ENCODE measurements at places on chromosomes 4 and X.

DNA sequence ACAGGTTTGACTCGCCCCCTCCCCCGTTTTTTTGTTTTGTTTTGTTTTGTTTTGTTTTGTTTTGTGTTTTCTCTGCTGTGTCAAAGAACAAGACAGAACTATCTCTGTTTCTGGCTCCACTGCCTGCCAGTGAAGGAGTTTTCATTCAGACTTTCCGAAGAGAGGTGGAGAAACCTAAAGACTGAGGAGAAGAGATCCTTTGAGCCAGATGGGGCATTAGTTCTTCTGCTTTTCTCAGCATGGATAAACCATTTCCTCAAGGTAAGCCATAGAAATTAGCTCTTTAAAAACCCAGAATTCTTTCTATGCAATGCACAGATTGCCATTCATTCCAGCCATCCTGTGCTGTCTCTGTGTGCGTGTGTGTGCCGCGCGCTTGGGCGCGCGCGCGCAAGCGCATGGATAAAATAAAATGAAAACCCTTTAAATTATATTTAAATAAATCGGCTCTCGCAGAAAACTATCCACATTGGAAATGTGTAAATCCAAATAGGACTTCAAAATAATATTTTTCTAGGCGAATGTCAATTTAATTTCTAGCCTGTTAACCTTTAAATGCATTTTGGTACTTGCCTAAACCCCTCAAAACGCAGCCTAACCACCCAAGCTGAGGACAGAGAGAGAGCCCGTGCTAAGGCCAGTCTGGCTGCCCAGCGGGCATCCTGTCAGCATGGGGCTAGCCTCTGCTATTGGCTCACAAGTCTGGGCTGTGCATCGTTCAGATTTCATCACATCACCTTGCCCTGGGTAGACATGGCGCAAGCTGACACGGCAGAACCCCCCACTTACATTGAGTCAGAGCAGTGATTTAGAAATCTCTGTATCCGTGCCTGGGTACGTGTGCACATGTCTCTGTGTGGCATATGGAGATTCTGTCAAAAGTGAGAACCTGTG lies 113.0 kb upstream of the VAMP7 start:
- DNase-seq, result no peak

GRCh38 chrX:49919617-49920016 lies 2.8 kb upstream of the CLCN5 start:
- peak; percentile 10 for DNase-seq

DNA sequence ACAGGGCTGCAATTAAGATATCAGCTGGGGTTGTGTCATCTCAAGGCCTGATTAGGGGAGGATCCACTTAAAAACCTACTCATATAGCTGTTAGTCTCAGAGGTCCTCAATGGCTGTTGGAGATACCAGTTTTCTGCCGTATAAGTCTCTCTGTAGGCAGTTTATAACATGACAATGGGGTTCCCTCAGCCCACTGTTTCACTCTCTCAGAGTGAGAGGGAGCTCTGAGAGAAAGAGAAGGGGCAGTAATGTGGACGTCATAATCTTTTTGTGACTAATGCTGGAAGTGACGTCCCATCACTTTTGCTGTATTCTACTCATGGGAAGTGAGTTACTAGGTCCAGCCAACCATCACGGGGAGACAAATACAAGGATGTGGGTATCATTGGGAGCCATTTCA lies 70.3 kb downstream of the STIM2 start:
- no peak for DNase-seq

DNA sequence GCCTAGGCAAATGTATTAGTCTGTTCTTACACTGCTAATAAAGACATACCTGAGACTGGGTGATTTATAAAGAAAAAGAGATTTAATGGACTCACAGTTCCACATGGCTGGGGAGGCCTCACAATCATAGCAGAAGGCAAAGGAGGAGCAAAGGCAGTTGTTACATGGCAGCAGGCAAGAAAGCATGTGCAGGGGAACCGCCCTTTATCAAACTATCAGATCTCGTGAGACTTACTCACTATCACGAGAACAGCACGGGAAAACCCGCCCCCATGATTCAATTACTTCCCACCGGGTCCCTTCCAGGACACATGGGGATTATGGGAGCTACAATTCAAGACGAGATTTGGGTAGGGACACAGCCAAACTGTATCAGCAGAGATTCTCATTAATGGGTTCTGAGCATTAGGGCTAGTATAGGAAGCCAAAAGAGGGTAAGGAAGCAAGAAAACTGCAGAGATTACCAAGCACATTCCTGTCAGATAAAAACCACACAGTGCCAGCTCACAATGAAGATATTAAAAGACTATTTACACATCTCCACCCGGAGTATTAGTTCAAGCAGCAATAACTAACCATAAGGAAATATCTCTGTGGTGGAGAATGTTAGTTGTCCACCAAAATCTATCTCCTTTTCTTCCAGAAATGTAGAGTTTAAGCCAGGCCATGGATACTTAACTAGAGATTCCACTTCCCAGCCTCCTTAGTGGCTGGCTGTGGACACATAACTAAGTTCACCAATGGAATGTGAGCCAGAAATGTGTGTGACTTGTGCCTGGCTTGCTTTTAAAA lies 61.2 kb upstream of the HOPX start:
- DNase-seq, result no peak
